ENCODE measurements at places on chromosomes 11 and 22.

GRCh38 chr11:94450048-94450447 lies 43.6 kb downstream of the MRE11 start:
- no peak for DNase-seq

DNA sequence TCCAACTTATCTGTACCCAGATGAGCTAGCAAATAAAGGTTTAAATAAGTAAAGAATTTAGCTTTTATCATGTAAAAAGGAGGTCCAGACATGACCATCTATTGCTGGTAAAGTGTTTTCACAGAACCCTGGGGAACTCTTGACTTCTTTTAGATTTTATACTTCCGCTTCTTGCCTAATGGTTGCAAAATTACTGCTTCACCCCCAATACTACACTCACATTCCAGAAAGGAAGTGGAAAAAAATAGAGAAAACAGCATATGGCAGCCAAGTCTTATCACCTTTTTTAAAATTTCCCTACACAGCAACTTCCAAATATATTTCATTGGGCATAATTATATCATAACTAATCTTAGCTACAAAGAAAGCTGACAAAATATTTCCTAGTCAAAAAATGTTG lies 12.1 kb downstream of the BBOX1 start:
- DNase-seq, result no peak

DNA sequence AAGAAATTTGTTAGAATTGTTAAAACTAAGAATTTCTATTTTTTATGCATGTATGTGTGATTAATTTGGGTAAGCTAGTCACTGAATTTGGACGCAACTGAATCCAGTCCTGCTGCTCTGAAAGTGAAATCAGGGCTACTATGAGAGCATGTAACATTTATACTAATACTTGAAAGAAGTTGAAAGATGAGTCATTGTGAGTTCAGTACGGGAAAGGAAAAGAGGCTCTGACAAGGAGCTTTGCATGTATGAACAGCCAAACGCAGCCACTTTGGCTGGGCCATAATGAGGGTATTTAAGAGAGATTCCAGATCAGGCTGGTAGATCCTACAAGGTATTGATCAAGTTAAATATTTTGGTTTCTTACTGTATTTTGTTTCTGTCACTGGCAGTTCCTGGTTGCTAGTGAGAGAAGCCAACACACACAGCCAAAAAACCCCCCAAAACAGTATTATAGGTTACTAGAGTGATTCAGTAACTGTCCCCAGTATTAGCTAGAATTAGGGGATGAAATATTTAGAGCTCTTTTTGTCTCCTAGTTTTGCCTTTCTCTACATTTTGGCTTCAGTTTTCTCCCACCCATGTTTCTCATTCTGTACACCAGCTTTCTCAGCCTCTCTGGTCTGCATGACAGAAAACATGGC lies 14.1 kb downstream of the AASDHPPT start:
- DNase-seq, result no peak

DNA sequence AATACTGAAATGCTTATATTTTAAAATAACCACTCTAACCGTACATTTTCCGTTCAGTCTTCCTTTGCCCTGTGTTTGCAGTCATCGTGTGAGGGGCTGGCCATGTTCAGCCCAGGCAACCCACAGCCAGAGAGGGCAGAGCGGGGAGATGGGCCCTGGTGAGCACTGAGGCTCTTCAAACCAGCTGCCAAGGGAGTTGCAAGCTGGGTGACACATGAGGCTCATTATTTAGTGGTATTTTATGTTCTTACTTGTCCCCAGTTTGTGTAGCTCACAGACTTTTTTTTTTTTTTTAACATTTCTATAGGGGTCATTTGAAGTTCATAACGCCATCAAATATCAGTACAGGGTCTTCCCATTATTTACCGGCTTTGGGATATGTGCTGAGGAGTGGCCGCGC lies 18.0 kb upstream of the DGCR6 start:
- no peak for DNase-seq

DNA sequence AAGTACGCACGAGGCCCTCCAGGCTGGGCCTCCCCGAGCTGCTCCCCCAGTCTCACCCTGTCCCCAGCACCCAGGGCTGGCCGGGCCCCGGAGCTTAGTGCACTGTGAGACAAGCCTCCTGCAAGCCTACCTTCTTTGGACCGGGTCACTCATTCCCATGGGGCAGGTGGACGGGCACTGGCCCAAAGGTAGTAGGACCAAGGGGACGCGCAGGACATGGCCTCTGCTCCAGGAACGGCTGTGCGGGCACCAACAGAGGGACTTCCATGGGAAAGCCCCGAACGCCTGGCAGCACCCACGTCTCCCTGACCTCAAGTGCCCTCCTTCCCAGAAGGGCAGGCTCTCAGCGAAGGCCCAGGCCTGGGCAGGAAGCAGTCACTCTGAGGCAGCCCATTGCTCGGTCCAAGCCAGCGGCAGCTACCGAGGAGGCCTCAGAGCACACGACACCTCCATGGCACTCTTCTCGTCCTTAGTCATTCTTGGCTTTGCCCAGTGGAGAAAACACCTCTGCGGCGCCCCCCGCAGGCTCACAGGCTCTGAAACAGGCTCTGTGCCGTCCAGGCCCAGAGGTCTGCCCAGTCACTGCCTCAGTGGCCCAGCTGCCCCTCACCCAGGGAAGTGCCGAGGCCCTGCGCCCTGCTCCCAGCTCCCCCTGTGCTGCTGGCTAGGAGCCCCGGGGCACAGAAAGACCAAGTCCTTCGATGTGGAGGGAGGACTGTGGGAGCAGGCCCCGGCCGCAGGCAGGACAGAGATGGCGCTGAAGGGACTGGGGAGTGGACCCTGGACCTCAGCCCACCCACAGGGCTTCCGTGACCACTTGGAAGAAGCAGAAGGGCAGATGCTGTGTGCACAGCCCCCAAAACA lies 3.8 kb downstream of the MOB2 start:
- DNase-seq, result no peak

DNA sequence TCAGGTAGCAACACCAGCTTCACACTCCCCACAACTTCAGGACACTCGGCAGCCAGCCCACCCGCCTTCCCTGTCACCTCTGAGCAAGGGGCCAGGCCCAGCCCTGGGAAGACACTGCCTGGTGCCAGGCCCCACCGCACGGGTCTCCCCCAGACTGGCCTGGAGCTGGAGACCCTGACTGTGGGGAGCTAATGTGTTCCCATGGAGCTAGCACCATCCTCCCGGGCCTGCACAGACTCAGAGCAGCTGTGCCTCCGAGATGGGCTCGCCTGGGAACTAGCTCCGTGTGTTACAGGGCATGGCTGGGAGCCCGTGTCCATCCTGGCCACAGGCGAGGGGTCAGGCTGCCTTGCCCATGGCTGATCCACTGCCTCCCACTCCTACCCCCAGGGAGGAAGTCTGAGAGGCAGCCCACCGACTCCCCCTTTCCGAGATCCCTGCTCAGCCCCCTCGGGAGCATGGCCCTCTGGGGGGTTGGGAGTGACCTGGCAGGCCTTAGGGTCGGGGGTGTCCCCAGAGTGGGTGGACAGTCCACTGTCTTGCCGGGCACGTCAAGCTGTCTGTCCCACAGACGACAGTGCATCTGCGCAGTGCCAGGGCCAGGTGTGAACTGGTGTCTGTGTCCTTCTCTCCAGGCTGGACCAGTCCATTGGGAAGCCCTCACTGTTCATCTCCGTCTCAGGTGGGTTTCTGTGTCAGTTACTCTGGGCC lies 76.7 kb upstream of the KCNQ1OT1 start:
- no peak for DNase-seq

DNA sequence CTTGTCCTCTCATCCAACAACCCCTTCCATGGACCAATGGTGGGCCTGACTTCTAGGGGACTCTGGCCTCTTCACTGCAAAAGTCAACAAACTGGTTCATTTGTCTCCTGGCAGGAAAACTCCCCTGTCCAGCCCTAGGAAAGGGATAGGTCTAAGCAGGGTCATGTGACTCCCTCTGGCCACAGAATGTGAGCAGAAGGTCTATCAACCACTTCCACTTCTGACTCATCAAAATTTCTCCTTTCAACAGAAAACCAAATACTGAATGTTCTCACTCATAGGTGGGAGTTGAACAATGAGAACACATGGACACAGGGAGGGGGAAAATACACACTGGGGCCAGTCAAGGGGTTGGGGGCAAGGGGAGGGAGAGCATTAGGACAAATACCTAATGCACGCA lies 1.3 kb upstream of the ISX start:
- no peak for DNase-seq

DNA sequence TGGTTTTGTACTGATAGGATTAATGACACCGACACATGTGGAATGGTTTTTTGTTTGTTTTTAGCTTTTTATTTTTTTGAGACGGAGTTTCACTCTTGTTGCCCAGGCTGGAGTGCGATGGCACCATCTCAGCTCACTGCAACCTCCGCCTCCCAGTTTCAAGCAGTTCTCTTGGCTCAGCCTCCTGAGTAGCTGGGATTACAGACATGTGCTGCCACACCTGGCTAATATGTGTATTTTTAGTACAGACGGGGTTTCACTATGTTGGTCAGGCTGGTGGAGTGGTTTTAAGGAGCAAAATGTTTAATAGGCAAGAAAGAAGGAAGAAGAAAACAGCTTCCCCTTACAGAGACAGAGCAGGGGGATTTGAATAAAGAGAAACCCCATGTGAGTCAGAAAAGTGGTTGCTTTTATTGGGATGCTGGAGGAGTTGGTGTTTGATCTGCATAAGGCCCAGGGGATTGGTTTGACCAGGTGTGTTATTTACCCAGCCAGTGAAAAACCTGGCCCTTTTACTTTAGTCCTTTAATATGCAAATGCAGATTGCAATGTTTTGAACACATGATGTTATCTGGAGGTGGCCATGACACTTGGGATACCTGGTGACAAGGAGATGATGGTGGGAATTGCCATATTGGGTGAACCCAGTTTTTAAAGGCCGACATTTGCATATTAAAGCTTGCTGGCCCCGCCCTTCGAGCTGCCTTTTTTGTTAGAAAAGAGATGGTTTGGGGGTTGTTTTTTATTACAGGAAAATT lies 24.3 kb downstream of the SUSD2 start:
- no peak for DNase-seq

DNA sequence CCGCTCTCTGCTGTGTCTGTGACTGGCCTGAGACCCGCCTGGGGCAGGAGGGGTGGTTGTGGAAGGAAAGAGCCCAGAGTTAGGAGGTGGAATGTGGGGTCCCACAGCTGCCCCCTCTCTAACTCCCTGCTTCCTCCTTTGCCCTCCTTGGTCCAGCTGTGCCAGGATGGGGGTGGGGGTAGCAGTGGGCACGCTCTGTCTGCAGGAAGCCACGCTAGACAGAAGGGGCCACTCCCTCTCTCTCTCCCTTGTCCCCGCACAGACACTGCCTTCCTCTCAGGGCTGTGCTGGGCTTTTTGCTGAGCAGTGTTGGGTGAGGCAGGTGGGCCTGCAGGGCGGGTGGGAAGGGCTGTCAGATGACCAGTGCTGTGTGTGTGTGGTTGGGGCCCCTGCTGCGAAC lies 2.0 kb upstream of the SOX10 start:
- DNase-seq, result no peak

DNA sequence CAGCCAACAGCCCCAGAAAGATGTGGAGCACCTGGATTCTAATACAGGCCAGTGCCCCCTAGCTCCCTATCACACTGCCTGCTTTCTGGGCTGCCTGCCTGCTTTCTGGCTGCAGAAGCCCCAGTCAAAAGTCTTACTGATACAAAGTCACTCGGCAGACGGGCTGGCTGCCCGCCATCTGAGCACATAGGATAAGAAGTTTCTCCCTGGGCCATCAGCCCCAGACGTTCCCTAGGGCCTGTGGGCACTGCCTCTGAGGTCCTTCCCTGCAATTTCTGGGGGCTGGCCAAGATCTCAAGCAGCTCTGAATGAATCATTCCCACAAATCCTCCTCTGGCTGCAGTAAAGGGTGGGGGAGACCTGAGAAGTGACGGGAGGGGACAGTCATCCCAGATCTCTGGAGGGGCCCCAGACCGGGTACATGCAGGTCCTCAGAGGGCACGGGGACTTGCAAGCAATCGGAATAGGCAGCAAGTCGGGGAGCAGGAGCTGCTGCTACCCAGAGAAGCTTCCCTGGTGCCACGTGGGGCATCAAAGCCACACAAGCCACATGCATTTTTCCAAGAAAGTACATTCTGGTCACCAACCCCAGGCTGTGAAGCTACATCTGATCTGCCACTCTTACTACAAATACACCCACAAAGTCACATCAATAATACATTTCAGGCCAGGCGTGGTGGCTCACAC lies 4.7 kb downstream of the TPST2 start:
- DNase-seq, result no peak

- no peak for DNase-seq
Observed at GRCh38 chr11:67494371-67495233, 10.6 kb downstream of the PITPNM1 start.

DNA sequence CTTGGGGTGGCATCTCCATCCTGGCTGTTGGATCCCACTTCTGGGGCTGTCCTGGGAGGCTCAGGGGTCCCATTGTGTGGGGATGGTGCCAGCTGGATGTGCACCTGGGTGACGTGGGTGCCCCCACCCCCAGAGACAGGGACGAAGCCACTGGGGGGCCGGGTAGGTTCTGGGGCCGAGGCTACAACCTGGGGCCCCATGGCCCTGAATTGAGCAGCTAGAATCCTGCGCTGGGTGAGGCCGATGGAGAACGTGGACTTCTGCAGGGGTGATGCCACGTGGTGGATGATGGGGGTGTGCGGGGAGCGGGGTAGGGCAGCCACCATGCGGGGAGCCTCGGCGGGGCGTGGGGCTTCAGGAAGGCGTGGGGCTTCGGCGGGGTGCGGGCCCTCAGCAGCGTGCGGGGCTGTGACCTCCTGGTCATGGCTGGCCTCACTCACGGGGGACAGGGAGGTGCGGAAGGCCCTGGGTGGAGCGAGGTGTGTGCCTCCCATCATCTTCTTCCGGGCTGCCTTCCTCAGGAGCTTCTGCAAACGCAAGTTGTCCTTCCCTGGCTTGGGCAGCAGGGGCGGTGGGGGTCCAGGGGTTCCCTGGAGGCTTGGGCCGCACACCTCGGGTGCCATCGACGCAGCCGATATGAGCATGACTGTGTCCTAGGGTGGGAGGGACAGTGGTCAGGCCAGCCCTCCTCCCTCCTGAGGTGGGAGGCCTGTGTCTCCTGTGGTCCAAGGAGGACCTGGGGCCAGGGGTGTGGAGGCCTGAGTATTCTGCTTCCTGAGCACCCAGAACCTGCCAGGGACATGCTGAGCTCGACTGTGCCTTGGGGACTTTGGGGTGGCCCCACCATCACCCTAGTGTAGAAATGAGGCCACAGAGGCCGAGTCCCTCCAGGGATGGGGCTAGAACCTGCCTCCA lies 1.5 kb downstream of the PRR33 start:
- DNase-seq, result no peak

- DNase-seq, result no peak
Observed at GRCh38 chr11:70590356-70590991, 192.1 kb downstream of the CTTN start.

GRCh38 chr11:94194712-94195111 lies 66.1 kb downstream of the PANX1 start:
- DNase-seq, result no peak

- no peak for DNase-seq
Observed at GRCh38 chr11:78657441-78657840, 82.8 kb upstream of the NARS2 start.

GRCh38 chr11:63821411-63821810 lies 8.2 kb downstream of the SPINDOC start:
- no peak for DNase-seq

GRCh38 chr11:7599209-7599608 lies 74.1 kb downstream of the CYB5R2 start:
- DNase-seq, result peak; percentile 26
